ENCODE measurements at places on chromosomes 5 and 9.

- no peak for DNase-seq
These were observed 63.7 kb upstream of the FANCC start for GRCh38 chr9:95381221-95381620.

DNA sequence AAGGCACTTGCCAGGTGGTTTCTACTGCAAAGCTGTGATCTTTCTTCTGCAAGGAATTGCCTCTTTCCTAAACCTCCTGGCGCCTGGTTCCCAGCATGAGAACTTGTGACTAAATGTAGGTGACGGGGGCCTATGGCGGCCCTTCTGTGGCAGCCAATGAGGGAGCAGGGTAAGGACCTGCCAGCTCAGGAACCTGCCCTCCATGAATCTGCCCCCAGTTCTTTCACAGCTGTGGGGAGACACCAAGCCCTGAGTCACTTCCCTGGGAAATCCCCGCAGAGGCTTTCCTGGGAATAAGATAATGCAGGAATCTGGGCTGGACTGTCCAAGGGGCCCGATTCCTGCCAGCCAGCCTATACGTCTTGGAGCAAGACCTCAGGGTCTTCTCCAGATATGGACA lies 56.7 kb upstream of the CTNNA1 start:
- no peak for DNase-seq

- no peak for DNase-seq
These were observed 7.0 kb downstream of the LNPEP start for GRCh38 chr5:96942911-96943310.

DNA sequence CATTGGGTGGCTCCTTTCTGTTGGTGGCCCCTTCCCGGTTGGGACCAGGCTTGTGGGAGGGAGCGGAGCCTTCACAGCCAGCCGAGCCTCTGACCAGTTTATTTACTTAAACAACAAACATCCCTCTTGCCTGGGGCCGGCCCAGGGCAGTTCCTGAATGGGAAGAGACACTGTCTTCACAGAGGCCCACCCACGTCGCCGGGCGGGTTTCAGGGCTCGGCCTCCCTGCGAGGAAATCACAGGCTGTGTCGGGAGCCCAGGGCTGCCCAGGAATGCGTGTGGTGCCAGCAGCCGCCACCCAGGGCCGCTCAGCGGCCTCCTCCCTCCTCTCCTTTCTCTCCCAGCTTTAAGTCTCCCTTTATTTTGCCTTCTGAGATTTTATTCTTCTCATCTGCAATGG lies 132.5 kb downstream of the HSD17B3 start:
- DNase-seq: no peak

- DNase-seq: no peak
These were observed 251.0 kb downstream of the SH3GL2 start for GRCh38 chr9:17829812-17830385.

DNA sequence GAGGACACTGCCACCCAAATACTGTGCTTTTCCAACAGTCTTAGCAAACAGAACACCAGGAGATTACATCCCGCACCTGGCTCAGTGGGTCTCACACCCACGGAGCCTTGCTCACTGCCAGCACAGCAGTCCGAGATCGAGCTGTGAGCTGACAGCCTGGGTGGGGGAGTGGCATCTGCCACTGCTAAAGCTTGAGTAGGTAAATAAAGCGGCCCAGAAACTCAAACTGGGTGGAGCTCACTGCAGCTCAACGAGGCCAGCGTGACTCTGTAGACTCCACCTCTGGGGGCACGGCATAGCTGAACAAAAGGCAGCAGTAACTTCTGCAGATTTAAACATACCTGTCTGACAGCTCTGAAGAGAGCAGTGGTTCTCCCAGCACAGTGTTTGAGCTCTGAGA lies 28.8 kb downstream of the EPB41L4A start:
- DNase-seq: no peak

- no peak for DNase-seq
These were observed 1.9 kb downstream of the FGF1 start for GRCh38 chr5:142683881-142684505.

GRCh38 chr9:110033869-110034268 lies 174.1 kb downstream of the C9orf152 start:
- no peak for DNase-seq

DNA sequence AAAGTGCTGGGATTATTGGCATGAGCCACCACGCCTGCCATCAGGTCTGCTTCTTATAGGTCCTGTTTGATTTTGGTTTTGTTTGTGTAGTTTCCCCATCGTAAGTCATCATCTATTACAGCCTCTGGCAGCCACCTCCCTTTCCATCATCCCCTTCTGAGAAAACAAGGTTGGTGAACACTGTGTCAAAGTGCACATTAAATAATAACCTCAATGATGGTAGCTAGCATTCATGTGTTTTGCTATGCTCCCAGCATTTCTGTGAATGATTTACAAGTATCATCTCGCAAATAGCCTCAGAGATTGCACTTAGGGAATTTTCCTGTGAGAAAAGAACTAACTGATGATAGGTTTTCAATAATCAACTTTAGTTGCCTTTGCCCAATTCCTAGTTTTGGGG lies 9.9 kb downstream of the PRUNE2 start:
- no peak for DNase-seq

DNA sequence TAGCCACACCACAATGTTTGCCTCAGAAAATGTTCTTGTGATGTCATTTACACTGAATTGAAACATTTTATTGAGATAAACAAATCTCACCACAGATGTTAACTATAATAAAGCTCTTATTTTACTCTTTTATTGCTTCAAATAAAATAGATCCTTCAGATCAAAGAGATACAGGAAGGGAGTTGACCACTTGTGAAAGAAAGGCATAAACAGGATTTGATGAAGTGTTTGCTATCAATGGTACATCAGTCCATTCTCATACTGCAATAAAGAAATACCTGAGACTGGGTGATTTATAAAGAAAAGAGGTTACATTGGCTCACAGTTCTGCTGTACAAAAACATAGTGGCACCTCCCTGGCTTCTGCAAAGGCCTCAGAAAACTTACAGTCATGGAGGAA lies 40.2 kb upstream of the OR13F1 start:
- DNase-seq: no peak

DNA sequence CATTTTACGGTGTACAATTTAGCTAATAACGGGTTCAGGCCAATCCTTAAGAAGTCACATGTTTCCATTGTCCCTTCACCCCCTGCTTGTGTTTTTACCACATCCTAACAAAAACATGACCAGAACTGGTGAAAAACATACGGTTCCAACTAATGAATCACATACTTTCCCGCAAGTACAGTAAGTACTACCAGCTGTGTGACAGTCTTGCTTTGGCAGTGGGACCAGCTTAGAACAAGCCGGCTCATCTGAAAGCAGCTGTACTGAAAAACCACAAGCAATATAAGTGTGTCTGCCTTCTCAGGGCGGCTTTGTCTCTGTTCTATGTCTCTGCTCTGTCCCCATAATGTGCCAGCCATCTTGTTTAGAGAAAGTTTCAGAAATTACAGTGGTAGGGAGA lies 242.5 kb downstream of the BNC2 start:
- DNase-seq: no peak

DNA sequence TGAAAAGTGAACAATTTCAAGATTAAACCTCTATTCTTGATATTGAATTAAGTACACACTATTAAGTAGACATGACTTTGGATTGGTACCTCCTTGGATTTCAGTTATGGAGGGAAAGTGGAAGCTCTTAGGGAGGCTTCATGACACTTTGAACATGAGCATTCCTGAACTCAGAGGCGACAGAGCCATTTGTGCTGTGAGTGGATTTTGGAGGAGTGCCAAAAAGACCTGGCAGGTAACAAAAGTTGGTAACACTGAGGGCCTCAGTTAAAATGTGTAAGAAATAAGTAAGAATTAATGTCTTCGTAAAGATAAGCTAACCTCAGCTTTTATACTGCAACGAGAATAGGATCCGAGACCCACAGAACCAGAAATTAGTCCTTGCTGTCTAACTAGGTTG lies 356.7 kb downstream of the ARRDC3 start:
- DNase-seq: no peak

- DNase-seq: no peak
These were observed 20.9 kb upstream of the RFK start for GRCh38 chr9:76415154-76415553.

DNA sequence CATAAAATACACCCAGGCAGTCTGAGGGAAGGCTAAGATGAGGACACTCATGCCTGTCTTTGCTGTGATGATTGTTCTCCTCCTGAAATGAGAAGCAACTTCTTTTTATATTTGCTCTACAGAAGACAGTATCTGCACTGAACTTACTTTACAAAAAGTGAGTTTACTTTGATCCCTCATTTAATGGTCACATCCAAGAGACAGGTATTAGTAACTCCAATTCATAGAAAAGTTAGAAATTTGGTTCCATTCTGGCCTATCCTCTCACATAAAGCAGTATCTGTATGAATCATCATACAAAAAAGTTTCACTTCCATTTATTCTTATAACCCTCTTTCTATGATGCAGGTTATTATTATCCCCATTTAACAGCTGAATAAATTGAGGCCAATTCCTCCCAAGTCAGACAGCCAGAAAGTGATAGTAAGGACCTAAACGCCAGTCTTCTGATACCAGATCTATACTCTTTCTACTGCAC lies 15.2 kb downstream of the TSTD2 start:
- DNase-seq: no peak

- DNase-seq: no peak
These were observed 329.1 kb downstream of the MARCHF11 start for GRCh38 chr5:15850536-15850935.

GRCh38 chr5:178107756-178108310 lies 5.5 kb upstream of the N4BP3 start:
- DNase-seq: no peak

DNA sequence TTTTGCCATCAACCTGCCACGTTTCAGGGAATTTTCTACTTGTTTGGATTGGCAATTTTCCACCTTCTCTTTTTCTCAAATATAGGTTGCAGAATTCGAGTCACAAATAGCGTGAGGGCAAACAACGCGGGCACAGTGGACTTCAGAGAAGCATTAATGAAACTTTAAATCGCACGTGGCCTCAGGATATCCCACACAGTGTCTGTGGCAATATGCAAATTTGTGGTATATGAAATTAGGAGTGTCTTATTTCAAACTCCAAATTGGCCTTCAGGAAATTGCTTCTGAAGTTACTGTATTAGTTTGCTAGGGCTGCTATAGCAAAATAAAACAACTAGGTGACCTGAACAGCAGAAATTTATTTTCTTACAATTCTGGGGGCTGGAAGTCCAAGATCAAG lies 91.2 kb downstream of the MTRR start:
- DNase-seq: no peak

Data from CD8-positive, alpha-beta memory T cell (primary cell).